Mammary microvascular endothelial cell (primary cell): ENCODE measurements at places on chromosomes 2 and 18. TPM values are rescaled to one million over a fixed set of nuclear protein-coding genes. Genes with fewer than 3 reads are reported as not detected.

The GCA gene
- total RNA-seq: 11.3 and 13.6 TPM in 2 replicates

The EVX2 gene
- not detected in 2 replicates for total RNA-seq

The TCF7L1 gene
- total RNA-seq: 2.7 and 2.8 TPM in 2 replicates

The SCN1A gene
- total RNA-seq: not detected in 2 replicates

The ADCYAP1 gene
- 0.10 and 0.33 TPM in 2 replicates for total RNA-seq

The GPR39 gene
- 0.07 and 0.10 TPM in 2 replicates for total RNA-seq

The SPC25 gene
- 18.6 and 18.8 TPM in 2 replicates for total RNA-seq

The SH2D6 gene
- not detected in 2 replicates for total RNA-seq

The CUL3 gene
- 46.5 and 49.0 TPM in 2 replicates for total RNA-seq

The CKAP2L gene
- total RNA-seq: 19.5 and 21.0 TPM in 2 replicates

The PLEKHH2 gene
- total RNA-seq: 0.05 and 0.13 TPM in 2 replicates

The DUSP2 gene
- 0.07 and 0.74 TPM in 2 replicates for total RNA-seq

The TRIM54 gene
- 0.49 TPM in 1 of 2 replicates, not detected in the other for total RNA-seq

The OTOS gene
- not detected in 2 replicates for total RNA-seq

The LAMA3 gene
- total RNA-seq: 5.9 and 9.0 TPM in 2 replicates

The C2orf66 gene
- total RNA-seq: not detected in 2 replicates

The ANO7 gene
- total RNA-seq: 1.1 and 1.8 TPM in 2 replicates

The DNAJB2 gene
- total RNA-seq: 11.6 and 17.8 TPM in 2 replicates

The GPR45 gene
- total RNA-seq: not detected in 2 replicates

The FBXO15 gene
- not detected in 2 replicates for total RNA-seq

The EFR3B gene
- 0.67 and 0.79 TPM in 2 replicates for total RNA-seq

The SNRPD1 gene
- 17.9 and 18.3 TPM in 2 replicates for total RNA-seq

The KYNU gene
- 2.6 and 7.9 TPM in 2 replicates for total RNA-seq

The PIK3C3 gene
- 25.8 and 40.3 TPM in 2 replicates for total RNA-seq

The HRH4 gene
- total RNA-seq: not detected in 2 replicates

The LRPPRC gene
- 47.4 and 56.6 TPM in 2 replicates for total RNA-seq
